Cortex of kidney (tissue), 1 donor: ENCODE measurements at places on chromosomes 2 and 18.

GRCh38 chr2:112277596-112278220 is 2.3 kb downstream of the ZC3H6 start:
- DNase-seq = no peak

GRCh38 chr2:149394864-149395263 is 64.5 kb downstream of the LYPD6 start:
- no peak for DNase-seq

DNA sequence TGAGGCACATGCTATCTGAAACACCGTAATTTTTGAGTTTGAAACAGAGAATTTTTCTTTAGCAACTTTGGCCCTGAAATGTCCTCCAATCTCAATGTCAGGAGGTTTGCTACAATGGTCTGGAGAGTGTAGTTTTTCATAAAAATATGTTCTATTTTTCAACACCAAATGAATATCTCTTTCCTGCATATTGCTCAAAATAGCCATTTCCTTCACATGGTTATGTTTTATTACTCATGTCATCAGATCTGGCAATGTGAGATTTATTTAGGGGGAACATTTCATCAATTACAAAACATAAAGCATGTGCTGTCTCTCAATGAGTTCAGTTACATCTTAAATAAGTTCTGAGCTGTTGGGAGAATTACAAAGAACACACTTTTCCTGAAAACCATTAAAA is 871.9 kb upstream of the FSHR start:
- DNase-seq = no peak

- DNase-seq = no peak
Observed at GRCh38 chr2:8587920-8588830, 93.7 kb upstream of the ID2 start.

GRCh38 chr2:162887902-162888301 is 49.3 kb upstream of the KCNH7 start:
- no peak for DNase-seq

DNA sequence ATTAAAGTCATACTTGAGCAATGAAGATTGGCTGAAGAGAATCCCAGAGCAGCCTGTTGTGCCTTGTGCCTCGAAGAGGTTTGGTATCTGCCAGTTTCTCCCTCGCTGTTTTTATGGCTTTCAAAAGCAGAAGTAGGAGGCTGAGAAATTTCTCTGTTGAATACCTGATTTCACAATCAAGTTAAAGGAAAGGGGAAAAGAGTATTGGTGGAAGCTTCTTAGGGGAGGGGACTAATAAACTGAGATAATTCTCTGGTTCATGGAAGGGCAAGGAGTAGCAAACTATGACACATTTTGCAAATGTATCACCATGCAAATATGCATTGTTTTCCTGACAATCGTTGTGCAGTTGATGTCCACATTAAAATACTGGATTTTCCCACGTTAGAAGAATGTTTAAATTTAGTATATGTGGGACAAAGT is at the start of gene IL1B:
Gene IL1B (minus strand): TSS at position 85 of the 423 bp plus-strand sequence. CDS start 550 bp downstream, outside the sequence.
- no peak for DNase-seq

DNA sequence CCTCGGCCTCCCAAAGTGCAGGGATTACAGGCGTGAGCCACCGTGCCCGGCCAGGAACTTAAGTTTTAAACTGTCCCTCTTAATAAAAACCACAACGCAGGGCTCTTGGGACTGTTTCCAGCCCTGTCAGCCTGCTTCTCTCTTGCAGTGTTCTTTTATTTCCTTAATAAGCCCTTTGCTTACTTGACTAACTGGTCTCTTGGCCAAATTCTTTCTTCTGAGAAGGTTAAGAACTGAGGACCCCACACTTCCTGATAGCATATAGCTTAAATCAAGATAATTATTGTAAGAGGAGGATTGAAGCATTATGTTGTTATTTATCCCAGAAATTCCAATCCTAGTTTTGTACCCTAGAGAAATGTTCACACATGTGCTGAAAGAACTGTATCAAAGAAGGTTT is 128.2 kb upstream of the UXS1 start:
- DNase-seq = no peak

- DNase-seq = no peak
Observed at GRCh38 chr2:182391443-182391842, 35.4 kb downstream of the PDE1A start.

- DNase-seq = no peak
Observed at GRCh38 chr2:99631700-99632099, 141.9 kb upstream of the REV1 start.

DNA sequence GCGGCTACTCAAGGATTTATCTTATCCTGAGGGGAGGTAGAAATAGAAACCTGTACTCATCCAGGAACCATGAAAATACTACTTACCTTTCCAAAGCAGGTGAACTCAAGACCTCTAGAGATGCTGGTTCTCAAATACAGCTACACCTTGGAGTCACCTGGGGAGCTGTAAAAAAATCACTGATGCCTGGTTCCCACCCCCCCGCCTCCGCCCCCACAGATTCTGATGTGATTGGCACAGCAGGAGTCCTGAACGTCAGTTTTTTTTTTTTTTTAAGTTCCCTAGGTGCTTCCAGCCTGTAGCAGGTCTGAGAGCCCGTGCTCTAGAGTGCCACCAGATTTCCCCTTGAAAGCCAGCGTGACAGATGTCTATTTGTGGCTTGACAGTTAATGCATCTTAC is 113.6 kb downstream of the MRO start:
- no peak for DNase-seq

- DNase-seq = no peak
Observed at GRCh38 chr2:85669549-85669948, 1.6 kb upstream of the SFTPB start.

DNA sequence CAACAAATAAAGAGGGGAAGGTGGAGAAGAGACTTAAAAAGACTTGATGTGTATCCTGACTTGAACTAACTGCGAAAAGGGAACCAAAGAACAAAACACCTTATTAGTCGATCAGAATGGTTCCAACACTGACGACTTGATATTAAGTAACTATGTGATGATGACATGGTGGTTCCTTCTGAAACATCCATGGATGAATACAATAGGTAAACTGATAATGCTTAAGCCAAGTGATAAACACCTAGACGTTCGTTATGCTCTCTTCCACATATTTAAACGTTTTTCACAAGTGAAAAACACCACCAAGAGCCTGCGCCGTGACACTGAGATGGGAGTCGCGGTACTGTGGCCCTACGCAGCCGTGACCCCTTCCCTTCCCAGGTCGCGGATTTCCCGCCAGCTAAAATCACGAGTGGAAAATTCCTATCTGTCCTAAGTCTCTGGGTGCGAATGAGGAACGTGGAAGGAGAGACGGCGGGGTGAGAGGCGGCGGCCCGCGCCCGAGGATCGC is 797 bp downstream of the TTC32 start:
- no peak for DNase-seq
